ENCODE measurements at places on chromosomes 6 and 20.

GRCh38 chr20:38392356-38392755 is 42.8 kb downstream of the SNHG17 start:
- no peak for DNase-seq

- DNase-seq: no peak
Measured at GRCh38 chr6:108235127-108235526, 25.7 kb downstream of the SNX3 start.

DNA sequence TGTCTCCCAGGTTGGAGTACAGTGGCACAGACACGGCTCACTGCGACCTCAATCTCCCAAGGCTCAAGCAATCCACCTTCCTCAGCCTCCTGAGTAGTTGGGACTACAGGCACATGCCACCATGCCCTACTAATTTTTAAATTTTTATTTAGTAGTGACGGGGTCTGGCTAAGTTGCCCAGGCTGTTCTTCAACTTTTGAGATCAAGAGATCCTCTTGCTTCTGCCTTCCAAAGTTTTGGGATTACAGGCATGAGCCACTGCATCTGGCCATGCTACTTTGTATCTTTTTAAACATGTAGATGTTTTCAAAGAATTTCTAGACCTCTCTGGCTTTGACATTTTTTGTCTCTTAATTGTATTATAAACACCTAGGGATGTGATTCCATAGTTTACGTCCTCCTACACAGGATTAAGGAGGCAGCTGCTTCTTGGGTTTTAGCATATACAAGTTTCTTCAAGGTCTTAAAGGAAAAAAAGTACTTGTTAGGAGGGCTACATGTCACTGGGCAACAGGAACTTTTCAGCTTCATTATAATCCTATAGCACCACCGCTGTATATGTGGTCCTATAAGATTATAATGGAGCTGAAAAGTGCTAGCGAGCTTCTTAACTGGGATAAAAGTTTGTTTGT is 1.3 kb downstream of the ADAT2 start:
- DNase-seq: peak; percentile 12

DNA sequence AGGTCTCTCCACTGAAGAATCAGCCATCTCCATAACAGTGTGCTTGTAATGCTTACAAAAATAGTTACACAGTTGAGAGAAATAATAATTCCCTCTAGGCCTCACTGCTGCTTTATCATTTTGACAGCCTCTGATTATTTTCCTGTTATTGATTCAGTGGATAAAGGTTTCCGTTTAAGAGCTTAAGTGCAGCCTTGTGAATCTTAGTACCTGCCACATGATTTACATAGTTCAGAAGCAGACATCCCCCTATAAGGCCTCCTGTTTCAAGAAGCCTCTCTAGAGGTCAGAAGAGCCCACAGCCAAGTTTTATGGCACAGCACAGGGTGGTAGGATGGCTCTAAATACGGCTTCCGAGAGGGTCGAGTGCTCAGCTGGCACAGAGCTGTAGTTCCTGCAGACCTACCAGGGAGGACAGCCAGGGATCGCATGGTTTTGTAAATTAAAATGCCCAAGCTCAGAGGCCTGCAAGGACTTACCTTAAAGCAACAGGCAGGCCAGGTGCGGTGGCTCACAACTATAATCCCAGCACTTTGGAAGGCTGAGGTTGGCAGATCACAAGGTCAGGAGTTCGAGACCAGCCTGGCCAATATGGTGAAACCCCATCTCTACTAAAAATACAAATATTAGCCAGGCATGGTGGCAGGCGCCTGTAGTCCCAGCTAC is 17.6 kb upstream of the PYGB start:
- DNase-seq: no peak

- DNase-seq: peak; percentile 65
Measured at GRCh38 chr6:28258877-28259777, at the start of gene NKAPL. Gene NKAPL, plus strand, starts transcription at chr6:28259297. Its CDS starts 75 bp downstream, at chr6:28259372.

DNA sequence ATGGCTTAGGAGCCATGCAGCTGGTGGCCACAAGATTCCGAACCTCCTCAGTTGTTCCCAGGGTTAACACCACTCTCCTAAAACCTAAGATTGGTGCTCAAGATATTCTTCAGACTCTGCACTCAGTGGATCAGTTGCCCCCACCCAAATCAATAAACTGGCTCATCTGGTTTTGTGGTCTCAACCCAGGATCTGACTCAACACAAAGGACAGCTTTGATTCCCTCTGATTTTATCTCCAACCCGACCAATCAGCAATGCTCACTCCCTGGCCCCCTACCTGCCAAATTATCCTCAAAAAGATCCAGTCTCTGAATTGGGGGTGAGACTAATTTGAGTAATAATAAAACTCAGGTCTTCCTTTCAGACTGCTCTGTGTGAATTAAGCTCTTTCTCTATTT is 137.5 kb downstream of the EYS start:
- no peak for DNase-seq

DNA sequence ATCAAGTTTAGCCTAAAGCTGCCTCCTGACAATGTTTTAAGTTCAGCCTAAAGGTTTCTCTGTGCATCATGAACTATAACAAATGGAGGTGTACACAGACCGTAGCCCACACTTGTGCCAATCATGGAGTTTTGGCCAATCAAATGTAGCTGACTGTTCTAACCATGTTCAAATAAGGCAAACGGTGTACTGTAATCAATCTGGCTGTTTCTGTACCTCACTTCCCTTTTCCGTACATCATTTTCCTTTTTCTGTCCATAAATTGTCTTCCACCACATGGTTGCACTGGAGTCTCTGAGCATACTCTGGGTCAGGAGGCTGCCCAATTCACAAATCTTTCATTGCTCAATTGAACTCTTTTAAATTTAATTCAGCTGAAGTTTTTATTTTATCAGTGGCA is 132.2 kb upstream of the UST start:
- DNase-seq: no peak

- DNase-seq: no peak
Measured at GRCh38 chr6:163459536-163459935, 45.0 kb downstream of the QKI start.

DNA sequence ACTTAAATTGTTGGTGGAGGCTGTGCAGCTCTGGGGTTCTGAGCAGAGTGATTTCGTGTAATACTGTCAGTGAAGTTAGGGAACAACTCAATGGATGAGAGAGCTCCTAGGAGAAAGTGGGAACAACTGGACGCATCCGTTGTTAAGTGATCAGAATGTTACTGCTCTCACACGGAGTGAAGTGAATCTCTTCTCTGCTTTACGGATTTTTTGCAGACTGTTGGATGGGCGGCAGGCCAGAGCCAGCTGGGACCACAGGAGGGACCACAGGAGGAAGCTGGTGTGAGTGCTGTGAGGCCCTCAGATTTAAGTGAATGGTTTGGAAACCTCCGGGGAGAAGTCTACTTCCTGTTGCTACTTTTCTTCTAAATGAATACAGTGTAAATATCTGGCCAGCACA is 23.7 kb upstream of the PPP1R14C start:
- peak; percentile 67 for DNase-seq

DNA sequence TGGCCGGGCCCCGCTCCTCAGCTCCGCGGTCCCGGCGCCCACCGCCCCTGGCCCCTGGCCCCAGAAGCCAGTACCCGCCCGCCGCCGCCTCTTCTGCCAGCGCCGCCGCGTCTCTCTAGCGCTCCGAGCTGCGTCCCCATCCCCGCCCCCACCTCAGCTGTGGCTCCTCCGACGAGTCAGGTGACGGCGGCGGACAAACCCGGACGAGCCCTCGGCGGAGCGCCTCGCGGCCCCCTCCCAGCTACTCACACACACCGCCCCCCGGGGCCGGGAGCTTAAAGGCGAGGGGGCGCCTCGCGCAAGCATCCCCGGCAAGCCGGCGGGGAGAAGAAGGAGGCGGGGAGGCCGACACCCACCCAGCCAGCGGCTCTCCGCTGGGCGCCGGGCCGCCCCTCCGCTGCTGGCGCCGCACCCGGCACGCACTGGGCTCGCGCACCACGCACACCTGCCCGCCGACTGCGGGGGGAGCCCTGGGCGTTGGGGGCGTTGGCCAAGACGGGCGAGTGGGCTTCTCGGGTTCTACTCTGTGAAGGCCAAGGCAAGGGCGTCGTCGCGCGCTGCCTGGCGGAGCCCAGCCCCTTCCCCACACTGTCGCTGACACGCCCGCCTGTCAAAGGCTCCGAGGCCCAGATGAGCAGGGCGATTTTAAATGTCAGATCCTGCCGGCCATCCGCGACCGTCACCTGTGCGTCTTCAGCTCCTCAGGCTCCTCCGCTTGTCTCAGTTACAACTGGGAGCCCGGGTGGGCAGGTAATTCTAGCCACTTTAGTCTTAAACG is at the start of gene SNAP91:
Gene SNAP91 (minus strand): TSS at position 132 of the 778 bp plus-strand sequence. CDS start 1,174 bp downstream, outside the sequence.
- no peak for DNase-seq

DNA sequence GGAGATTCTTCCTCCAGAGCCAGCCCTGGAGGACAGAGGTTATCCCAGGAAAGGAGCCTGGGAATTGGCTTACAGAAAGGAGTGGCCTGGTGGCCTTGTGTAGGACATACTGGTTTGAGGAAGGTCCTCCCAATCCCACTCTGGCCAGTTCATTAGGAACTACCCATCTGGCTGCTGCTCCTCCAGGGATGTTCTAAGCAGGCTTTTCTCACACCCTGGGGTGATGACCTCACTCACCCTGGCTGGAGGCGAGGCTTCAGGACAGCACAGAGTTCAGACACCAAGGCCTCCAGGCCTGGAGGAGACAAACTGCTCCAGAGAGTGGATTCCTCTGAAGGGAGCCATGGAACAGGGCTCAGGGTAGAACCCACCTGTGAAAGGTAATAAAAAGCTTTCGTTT is 8.9 kb downstream of the GNMT start:
- DNase-seq: no peak

DNA sequence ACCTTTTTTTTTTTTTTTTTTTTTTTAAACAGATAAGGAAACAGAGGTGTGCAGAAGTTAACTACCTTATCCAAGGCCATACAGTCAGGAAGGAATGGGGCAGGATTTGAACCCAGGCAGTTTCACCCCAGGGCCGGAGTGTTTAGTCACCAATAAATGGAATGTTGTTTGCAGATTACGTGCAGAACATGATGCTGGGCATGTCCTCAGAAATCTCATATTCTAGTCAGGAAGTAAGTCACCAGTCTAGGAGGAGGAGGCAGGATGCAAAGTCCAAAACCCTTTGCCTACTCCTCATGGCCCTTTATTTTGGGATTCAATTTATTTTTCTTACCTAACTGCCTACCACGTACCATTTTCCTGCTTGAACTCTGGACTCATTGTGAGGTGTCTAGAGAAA is 57.1 kb upstream of the LRRC1 start:
- DNase-seq: no peak

DNA sequence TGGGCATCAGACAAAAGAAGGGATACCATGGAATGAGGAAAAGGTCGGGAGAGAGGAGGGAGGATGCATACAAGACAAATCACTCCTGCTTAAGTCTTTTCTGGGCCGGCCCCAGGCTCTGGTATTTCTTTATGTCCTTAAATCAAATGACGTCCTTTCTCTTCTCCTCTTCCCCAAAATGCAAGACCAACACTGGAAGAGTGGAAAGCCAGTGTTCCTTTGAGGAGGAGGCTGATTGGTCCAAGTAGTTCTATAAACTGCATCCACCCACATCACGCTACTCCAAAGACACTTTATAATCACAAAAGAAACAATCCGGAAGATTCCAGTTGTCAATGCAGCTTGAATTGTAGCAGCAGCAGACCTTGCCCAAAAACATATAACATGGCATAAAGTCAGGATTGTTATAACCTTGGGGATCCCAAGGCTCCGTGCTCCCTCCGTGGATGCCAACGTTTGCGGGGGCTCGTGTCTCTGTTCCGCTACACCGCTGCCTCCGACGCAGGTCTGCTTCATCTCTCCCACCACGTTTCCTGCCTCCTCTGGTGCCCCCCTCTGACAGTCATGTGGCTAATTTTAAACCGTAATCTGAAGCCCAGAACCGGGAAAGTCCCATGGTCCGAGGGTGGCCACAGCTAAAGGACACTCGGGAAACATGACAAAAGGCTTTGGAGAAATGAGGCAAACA is 47.1 kb downstream of the MCUR1 start:
- peak; percentile 79 for DNase-seq

GRCh38 chr6:17381424-17382147 is 11.8 kb upstream of the CAP2 start:
- DNase-seq: no peak

DNA sequence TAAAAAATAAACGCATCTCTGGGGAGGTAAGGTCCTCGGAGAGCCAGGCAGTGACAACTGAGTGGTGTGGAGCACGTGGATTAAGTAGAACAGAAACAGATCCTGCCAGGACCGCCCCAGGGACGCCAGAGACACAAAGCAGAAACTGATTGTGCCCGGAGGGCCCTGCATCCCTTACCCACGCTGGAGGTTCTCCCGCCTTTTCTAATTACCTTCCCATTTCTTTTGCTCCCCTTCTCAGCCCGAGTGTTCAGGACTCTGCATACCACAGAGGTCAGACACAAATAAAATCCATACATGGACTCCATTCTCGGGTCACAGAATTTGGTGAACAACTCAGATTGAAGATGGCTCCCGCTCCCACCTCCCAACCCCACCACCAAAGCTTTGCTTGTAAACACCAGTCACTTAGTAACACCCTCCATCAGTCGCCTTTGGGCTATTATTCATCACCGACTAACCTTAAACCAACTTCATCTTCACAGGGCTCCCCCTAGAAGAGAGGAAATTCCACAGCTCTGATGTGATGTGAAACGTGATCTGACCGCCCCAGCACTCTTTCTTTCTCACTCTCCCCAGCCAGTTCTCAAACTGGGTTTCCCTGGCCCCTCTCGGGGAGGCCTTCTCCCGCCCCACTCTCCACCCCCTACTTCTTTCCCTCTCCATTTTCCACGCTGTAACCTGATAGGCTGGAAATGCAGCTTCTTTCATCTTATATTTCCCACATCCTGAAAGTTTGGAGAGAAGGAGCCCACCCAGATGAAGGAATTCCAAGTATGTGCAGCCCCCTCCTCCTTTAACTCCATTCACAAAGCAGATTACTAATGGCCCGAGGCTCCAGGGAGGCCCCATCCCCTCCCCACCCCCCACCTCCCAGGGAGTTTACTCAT is 32.5 kb upstream of the PIM1 start:
- DNase-seq: peak; percentile 90

- DNase-seq: no peak
Measured at GRCh38 chr6:139592011-139592410, 217.6 kb upstream of the CITED2 start.

DNA sequence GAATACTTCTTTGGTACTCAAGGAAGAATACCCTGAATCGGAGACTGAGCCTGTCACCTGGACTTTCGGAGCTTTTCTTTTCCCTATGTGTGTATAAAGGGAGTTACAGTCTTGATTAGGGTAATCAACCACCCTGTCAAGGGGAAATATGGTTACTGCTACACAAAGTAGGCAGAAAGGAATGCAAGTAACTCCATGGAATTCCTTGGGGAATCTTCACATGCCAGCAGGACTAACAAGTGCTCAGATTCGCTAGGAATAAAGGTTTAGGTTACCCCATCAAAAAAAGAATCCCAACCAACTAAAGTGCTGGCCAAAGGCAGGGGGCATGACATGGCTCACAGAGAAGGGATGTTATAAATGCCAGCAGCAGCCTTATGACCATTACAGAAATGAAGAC is 10.4 kb downstream of the KCNS1 start:
- no peak for DNase-seq

DNA sequence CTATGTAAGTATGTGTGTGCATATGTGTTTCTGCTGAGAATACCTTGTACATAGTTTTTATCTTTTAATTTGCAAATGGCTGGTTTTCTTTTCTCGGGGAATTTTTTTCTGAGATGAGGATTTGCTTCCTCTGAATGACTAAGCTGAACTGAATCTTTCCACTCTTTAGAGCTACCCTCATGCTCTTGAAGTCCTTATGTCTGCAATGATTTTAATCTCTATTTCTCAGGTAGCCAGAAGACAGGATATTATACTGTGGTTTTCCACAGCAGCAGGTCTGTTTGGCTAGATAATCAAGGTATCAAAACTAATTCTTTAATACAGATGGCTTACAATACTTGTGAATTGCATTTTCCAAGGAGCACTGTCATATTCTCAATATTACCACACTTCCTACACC is 114.7 kb downstream of the PLCB1 start:
- no peak for DNase-seq

All from stomach (tissue), 19 donors.